Stimulated activated naive CD4-positive, alpha-beta T cell (primary cell): ENCODE measurements at places on chromosomes 11 and 22.

- no peak for DNase-seq
Measured at GRCh38 chr11:86210898-86211297, 33.7 kb upstream of the EED start.

DNA sequence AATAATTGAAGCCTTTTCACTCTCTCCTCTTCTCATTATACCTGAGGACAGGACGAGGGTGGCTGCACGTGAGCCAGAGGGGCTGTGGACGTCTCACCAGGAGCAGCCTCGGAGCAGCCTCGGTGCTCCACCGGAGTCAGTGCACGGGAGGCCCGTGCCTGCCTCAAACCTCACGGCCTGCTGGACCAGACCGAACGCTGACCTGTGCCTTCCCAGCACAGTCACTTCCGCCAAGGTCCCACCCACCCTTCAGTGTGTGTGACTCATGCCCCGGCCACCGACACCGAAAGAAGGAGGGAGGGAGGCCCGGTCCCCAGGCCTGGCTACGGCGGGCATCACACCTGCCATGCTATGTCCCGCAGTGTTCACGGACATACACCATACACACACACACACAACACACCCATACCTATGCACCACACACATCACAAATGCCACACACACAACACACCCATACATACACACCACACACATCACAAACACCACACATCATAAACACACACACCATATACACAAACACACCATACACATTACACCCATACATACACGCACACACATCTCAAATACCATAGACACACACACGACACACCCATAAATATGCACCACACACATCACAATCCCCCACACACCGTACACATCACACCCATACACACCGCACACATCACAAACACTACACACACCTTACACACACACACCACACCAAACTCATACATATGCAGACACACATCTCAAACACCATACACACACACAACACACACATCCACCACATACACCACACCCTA lies 1506.5 kb downstream of the TBC1D22A start:
- no peak for DNase-seq

GRCh38 chr11:61059260-61059752 lies 43.0 kb upstream of the CD5 start:
- no peak for DNase-seq

GRCh38 chr11:120971825-120972224 lies 52.1 kb upstream of the TBCEL start:
- no peak for DNase-seq

- no peak for DNase-seq
Measured at GRCh38 chr22:25366876-25367466, 147.5 kb downstream of the CRYBB2 start.

DNA sequence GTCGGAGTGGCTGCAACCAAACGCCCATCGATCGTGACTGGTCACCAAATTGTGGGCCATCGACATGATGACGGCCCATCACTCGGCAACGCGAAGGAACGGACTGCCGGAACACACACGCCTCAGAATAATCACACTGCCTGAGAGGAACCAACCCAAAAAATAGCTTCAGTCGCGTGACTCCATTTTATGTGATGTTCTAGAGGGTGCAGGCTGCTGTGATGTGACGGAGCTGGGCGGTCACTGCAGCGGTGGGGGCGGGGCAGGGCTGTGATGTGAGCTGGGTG lies 174.6 kb downstream of the CTTN start:
- no peak for DNase-seq

- DNase-seq = no peak
Measured at GRCh38 chr11:62186195-62186594, 3.8 kb upstream of the SCGB1D1 start.

DNA sequence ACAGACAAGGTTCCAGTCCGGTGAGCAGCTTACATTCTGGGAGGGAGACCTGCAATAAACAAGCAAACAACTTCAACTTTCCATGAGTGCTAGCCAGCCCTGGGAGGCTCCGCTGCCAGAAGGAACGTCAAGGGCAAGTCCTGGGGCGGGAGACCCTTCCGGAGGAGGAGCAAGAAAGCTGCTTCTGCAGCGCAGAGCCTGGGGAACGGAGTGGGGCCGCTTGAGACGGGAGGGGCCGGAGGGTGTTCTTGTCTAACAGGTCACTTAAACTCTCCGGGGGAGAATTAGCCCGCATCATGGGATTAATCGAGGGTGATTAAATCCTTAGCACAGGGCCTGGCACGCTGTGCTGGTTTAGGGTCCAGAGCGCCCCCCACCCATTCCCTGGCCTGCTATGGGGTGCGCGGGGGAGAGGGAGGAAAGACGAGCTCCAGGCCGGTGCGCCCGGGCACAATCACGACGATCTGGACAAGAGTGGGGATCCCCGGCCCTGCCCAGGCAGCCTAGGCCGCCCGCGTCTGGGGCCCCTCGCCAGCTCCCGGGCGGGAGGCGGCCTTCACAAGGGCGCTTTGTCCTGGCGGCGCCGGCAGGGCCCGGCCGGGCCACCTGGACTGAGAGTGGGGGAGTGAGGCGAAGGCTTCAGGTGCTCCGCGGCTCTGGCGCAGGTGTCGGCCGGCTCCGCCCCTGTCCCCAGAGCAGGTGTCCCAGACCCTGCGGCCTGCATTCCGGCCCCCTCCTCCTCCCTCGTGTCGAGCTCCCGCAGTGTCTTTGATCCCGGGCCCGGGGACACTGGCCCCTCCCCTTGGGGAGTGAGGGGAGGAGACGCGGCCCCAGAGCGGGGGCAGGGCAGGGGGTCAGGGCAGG lies 663 bp upstream of the LARGE2 start:
- no peak for DNase-seq

DNA sequence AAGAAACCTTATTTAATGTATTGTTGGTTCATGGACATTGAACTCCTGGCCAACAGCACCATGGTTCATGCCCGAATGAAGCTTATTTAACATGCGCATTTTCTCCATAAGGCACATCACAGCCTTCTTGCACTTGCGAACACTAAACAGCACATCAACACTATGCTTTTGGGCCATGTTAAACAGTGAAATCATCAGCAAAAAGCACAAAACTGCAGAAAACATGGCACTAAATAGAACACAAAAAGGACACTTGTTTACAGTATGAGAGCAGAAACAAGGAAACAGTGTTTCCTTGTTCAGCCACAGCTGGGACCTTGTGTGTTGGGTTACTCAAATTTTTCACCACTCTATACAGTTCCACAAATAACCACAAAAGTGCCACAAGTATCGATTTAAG lies 122.3 kb downstream of the MSANTD4 start:
- DNase-seq = no peak

- no peak for DNase-seq
Measured at GRCh38 chr11:8863838-8864237, 47.2 kb upstream of the AKIP1 start.

GRCh38 chr11:130671801-130672700 lies 223.6 kb downstream of the ADAMTS15 start:
- DNase-seq = no peak

GRCh38 chr22:21054714-21055563 lies 9.2 kb downstream of the LRRC74B start:
- no peak for DNase-seq
